ENCODE measurements at places on chromosomes 6 and 20. TPM values are rescaled to one million over a fixed set of nuclear protein-coding genes. Genes with fewer than 3 reads are reported as not detected.
A peak's percentile ranks its signal among the peaks of the same experiment; 100 is the strongest.

Gene PSORS1C2
- total RNA-seq: not detected

DNA sequence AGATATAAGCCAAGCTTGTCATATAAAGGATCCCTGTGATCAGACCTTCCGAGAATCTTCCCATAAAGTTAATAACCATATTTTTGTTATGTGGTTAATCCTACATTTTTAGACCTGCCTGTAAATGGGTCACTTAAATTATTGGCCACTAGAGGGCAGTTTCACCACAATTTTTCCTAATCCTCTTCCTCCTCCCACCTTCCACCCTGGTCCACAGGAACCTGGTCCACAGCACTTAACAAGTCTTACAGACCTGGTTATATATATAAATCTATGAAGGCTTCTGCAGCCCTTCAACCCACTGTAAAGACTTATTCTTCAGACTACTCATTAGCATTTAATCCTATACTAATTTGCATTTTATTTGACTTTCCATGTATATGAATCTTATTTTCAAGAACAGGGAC lies 28.3 kb downstream of the MRS2 start:
- peak; percentile 25 for DNase-seq

DNA sequence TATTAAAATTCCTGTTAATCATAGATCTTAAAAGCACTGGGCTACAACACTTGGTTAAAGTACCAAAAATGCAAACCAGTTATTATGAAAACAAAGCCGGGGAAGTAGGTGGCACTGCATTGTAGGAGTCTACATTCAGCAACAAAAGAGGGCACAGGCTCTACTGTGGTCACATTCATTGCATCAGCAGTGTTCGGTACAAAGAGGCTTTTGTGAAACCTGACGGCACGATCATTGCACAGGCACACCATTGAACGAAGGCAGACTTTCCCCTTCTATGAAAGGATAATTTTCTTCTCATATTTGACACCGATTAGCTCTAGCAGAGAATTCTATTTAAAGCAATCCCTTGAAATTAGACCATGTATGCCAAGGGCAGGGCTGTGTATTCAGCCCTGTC lies 44.6 kb upstream of the AGPAT4 start:
- no peak for DNase-seq

Gene CDK19
- total RNA-seq: 20.4 TPM

Gene PPP1R14C
- total RNA-seq: 6.6 TPM

Data from astrocyte (in vitro differentiated cells and primary cell).